ENCODE measurements at places on chromosomes 6 and 20.

GRCh38 chr20:36585410-36586125, 12.2 kb downstream of the TGIF2 start:
- DNase-seq = no peak

DNA sequence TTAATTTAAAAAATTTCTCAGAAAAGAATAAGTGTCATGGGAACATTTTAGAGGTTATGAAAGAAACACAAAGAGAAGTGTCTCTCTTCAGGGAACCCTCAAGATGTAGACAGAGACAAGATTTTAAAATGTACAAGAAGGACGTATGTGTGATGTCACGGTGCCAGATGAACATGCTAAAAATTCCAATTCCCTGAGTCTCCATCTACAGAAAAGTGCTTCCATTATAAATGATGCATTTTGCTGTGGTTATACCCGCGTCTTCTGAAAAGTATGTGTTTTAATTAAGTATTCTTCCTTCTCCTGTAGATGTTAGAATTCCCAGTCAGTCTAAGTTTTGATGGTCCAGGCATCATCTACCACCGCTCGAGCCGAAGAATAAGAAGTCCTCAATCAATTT, 489.1 kb downstream of the PREX1 start:
- no peak for DNase-seq

DNA sequence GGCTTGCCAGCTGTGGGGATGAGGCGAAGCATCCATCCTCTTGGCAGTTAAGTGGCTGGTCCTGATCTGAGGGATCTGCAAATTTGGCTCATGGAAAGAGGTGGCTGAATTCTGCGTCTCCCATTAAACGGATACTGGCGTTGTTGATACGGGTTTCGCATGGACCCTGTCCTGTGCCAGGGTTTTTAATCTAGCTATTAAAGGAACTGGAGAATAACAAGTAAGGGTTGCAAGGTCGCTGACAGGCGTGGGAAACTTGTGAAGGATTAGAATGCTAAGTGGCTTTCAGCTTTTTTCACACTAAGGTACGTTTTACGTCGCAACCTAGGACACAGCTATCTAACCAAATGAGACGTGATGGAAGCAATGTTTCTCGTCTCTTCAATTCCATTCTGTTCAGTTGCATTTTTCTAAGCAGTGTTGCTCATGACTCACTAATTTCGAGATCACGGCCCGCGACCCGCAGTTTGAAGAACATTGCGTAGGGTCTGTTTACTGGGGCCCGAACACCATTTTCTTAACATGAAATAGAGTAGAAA, 852 bp downstream of the GMNN start:
- no peak for DNase-seq

DNA sequence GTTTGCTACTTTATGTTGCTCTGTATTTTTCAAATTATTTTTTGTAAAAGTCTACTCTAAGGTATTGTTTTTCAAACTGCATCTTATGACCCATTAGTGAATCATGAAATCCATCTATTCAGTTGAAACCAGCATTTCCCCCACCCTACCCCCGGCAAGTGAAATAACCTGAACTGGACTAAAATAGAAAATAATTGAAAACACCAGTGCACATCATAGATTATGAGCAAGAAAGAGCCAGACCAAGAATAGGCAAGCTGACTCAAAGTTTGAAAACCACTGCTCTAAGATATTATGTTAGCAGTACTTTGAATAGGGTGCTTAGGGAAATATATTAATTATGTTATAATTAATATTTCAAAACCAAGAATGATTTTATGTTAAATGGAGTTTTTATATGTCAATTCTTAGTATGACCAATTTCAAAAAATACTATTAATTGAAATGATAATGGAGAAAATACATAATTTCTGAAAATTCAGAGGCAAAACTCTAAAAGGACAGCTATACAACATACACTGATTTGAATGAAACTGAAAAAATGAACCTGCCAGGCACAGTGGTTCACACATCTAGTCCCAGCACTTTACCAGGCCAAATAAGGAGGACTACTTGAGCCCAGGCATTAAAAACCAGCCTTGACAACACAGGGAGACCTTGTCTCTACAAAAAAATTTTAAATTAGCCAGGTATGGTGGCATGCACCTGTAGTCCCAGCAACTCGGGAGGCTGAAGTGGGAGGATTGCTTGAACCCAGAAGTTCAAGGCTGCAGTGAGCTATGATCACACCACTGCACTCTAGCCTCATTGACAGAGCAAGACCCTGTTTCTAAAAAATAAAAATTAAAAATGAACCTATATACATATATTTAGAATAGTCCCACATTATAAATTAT, 112.0 kb downstream of the CDK19 start:
- DNase-seq = no peak

- no peak for DNase-seq
Observed at GRCh38 chr6:166630462-166630861, 3.4 kb upstream of the RPS6KA2 start.

DNA sequence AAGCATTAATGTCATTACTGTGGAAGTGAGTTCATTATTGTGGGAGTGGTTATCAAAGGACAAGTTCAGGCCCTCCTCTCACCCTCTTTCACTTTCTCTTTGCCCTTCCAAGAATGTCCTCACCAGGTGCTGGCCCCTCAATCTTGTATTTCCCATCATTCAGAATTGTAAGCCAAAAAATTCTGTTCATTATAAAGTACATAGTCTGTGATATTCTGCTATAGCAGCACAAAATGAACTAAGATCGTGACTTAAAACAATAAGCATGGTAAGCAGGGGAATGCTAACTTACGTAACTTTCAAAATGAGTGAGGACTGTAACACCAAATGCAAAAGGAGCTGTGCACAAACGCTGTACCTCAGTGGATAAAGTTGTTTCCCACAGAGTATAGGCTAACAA, 515.7 kb upstream of the BTBD3 start:
- no peak for DNase-seq

GRCh38 chr20:19176470-19177052, 35.9 kb upstream of the SLC24A3 start:
- DNase-seq = no peak

DNA sequence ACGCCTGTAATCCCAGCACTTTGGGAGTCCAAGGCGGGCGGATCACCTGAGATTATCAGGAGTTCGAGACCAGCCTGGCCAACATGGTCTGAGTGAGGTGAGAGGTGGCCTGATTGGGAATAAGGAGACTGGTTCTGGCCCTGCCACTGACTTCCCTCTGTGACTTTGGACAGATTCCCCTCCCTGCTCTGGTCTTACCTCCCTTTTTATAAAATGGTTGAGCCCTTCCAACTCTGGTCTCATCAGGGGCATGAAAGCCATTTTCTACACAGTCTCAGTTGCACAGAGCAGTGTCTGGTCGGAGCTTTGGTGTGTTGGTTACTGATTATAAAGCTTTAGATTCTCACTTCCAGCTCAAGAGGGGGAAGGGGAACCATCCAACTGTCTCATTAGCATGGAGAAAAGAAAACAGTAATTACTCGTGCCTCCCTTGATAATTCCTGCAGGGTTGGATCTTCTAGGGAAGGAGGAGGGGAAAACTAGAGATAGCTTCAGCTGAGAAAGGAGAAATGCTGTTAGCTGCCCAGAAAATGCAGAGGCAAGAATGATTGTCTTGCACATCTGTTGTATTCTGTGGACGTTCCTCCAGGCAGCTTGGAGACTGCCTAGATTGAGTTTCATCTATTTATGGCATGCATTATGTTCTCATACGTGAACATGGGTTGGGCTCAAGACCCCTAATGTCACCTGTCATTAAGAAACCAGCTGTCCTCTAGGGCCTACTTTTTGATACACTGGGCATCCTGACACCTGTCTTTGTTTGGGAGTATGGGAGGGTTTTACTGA, 30.4 kb downstream of the RALY start:
- DNase-seq = no peak

DNA sequence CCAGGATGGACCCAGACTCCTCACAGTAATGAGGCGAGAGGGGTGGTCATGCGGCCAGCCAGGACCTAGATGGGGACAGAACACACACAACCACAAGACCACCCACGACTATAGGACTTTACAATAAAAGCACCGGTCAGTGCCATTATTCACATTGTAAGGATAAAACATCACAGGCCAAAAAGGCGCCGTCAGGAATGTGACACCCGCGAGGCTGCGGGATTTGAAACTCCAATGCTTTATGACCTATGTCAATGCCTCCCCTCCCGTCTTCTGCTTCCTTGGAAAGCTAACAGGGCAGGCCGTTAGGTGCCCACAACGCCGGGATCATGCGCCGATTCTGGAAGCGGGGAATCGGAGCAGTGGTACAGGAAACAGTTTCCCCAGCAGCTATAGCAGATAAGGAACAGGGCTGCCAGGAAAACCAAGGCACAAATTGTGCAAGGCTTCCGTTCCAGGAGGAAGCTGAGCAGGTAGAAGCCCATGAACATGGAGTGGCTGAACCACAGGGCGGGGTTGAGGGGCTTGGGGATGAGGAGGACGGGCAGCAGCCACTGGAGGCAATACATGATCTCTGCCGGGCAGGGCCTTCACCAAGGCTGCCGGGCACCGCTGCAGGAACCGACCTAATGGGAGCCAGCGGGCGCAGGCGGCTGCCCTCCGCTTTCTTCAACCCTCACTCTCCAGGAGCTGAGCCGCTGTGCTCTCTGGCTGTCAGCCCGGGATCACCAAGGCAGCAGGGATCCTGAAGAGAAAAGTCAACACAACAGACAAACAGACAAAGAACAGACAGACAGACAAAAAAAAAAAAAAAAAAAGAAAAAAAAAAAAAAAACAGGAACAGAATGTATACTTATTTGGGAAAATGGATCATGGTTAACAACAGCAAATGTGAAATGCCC, 2.2 kb upstream of the NNAT start:
- no peak for DNase-seq

- DNase-seq = no peak
Observed at GRCh38 chr6:163952005-163952404, 537.5 kb downstream of the QKI start.

GRCh38 chr6:110628330-110628729, 151.9 kb upstream of the SLC22A16 start:
- no peak for DNase-seq

DNA sequence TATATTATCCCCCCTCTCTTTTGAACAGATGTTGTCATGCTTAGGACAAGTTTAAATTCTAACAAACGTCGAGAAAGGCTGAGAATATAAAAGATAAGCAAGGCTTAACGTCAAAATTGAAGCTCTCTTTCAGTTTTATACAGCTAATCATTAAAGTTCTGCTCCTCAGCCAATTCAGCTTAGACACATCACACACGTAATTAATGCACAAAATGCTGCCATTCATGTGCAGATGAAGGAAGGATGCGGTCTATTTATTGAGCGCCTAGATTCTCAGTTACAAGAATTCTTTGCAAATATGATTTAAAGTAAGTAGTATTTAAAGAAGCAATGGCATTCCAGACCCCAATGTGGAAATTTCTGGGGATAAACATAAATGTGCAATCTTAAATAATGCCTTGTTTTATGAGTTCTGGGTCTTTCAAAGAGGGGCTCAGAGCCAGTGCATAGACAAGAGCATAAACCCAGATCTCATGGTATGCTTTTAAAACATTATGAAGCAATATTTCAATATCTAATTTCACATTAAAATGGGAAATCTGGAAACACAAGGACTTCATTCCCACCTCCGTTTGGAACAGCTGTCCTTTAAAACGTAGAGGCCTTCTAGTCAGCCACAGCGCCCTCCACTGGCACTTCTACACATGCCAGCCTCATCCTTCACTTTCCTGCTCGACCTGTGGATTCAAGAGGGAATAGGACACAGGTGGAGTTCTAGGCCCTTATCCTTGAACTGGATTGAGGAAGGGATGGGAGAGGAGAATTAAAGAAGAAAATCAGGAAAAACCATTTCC, 85.8 kb downstream of the LYRM4 start:
- peak; percentile 12 for DNase-seq

DNA sequence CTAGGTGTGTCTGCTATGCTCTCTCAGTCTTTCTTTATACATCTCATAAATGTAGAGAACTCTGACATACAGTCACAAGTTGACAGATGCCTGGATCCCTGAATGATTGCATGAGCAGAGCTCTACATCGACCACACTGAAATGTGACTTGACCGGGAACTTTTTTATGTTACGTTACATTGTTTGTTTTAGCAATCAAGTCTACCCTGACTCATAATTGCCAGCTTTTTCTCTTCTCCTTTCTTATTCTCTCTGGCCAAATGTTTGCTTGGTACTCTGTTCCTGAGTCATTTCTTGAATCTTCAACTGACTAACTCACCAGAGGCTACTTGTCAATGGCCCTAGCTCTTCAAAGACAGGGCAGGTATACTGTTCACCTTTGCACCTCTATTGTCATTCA, 213.6 kb upstream of the DTNBP1 start:
- DNase-seq = no peak

Data from eye (tissue), 1 donor.